ENCODE measurements at places on chromosomes 4 and X. TPM values are rescaled to one million over a fixed set of nuclear protein-coding genes. Genes with fewer than 3 reads are reported as not detected.

DNA sequence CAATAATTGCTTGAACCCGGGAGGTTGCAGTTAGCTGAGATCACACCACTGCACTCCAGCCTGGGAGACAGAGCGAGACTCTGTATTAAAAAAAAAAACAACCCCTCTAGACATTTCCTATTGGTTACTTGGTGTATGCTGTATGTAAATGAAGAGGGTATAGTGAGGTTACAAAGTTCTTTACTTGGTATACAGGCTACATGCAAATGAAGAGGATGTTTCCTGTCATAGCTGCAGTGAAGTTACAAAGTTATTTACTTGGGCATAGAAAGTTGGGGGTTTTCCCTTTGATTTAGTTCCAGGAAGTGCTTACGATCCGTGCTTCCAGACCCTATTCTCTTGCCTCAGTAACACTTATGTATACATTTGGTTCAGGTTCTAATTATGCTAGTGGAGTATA, 38.4 kb upstream of the CLNK start:
- no peak for DNase-seq

GRCh38 chr4:142959173-142959572, 113.1 kb upstream of the INPP4B start:
- no peak for DNase-seq

DNA sequence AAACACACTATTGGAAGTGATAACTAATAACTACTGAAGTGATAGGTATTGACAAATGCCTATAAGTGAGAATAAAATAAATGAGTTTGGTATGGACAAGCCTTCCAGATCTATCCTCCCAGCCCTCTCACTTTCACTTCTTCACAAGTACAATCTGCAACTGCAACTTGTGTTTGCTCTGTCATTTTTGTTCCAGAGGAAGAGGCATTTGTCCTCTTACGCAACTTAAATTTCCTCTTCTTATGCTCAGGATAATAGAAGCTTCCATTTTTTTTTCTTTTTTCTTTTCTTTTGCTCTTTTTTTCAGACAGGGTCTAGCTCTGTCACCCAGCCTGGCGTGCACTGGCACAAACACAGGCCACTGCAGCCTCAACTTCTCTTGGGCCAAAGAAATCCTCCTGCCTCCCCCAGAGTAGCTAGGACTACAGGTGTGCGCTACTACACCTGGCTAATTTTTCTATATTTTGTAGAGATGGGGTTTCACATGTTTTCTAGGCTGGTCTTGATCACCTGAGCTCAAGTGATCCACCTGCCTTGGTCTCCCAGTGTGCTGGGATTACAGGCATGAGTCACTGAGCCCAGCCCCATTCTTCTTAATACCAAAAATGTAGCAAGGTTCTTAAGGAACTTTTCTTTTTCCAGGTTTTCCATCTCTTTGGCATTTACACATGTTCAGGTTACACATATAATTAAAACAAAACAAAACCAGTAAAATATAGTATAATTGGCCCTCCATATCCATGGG, 73.1 kb downstream of the PDGFC start:
- DNase-seq = no peak

The FGG gene
- not detected for total RNA-seq

The PHKA1 gene
- 9.3 TPM for total RNA-seq

DNA sequence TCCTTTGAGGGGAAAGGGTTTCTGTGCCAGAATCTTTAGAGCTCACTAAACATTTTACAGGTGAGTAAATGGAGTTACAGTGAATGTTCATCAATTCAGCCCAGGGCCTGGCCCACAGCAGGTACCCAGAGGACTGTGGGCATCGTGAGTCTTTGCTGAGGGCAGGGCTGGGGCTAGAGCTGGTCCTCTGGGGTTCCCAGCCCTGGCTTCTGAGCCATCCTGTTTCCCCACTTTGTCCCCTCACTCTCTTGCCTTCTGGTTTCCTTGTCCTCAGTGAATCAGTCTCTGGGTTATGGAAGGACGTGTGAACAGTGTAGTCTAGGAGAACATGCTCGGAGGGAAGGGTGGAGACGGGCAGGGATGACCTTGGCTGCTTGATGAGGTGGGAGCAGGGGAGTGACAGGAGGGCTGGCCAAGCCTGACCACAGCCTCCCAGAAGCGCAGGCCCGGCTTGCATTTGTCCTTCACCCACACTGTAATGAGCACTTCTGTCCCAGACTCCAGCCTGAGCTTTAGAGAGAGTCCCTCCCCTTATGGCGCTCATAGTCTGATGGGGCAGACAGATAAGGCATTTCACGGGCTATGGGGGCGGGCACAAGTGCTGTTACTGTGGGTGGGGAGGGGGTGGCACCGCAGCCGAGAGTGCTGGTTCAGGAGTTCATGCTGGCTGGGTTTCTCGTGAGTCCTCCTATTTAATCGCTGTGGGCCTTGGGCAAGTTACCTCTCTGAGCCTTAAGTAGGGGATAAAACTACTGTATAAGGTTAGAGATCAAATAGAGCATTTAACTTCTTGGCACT, 17.3 kb downstream of the TBC1D14 start:
- no peak for DNase-seq

DNA sequence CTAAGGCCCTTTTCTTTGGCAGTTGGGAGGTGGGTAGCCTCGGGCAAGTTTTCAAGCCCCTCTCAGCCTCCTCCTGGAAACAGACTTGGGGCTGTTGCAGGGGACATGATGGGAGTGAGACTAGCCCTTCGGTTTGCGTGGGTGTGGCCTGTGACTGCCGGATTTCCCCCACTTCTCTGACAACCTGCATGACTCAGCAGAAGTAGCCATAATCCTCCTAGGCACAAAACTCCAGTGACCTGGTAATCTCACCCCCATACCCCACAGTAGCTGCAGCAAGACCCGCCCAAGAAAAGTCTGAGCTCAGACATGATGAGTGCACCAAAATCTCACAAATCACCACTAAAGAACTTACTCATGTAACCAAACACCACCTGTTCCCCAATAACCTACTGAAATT, 433.7 kb upstream of the AMOT start:
- DNase-seq = no peak

Data from omental fat pad (tissue), 4 donors.